ENCODE measurements at places on chromosomes 3 and 15.

- no peak for DNase-seq
Observed at GRCh38 chr3:100407977-100408532, 6.7 kb downstream of the LNP1 start.

DNA sequence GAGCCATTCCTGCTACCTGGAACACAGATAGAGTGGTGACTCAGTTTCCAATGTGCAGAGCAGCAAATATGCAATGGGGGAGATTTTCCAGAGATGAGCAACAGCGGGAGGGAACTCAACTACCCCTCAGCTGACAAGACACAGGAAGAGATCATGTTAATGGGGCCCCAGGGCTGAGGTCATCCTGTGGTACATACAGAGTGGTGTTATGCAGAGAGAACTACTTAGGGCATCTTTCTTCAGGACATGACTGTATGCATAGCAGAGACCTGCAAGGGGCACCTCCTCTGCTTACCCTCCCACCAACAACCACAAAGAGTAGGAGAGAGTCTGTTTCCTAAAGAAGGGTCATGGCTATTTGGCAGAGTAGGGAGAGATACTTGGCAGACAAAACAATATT lies 6.8 kb upstream of the TBC1D5 start:
- no peak for DNase-seq

GRCh38 chr3:131421301-131421700 lies 39.7 kb downstream of the NUDT16 start:
- no peak for DNase-seq

DNA sequence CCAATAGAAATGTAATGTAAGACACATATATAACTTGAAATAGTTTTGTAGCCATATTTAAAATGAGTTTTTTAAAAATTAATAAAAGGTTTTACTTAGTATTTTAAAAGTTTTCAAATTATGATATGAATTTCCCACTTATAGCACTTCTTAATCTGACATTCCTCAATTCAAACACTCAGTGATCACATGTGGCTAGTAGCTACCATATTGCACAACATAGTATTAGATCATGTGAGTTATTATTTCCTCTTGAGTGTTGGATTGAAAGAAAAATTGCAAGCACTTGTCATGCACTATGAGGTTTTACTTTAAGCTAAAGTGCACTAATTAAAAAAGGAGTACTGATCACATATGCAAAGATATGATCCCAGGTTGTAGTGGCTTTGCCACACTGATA lies 453.4 kb upstream of the ROBO2 start:
- DNase-seq, result no peak

DNA sequence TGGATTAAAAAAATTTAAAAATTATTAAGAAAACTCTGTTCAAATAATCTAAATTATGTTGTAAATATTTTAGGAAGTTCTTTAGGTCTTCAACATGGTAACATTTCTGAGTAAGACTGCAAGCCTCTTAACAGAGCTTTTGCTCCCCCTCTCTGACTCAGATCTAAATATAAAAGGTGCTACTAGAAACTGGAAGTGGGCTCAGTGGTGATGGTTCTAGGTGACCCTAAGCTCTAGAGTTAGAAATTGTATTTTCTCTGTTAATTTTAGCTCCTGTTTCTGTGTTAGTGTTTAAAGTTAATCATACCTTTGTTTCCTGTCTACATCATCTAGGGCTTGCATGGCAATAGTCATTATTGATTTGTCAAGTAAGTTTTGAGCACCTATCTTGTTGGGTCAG lies 159.9 kb upstream of the MEIS2 start:
- no peak for DNase-seq

DNA sequence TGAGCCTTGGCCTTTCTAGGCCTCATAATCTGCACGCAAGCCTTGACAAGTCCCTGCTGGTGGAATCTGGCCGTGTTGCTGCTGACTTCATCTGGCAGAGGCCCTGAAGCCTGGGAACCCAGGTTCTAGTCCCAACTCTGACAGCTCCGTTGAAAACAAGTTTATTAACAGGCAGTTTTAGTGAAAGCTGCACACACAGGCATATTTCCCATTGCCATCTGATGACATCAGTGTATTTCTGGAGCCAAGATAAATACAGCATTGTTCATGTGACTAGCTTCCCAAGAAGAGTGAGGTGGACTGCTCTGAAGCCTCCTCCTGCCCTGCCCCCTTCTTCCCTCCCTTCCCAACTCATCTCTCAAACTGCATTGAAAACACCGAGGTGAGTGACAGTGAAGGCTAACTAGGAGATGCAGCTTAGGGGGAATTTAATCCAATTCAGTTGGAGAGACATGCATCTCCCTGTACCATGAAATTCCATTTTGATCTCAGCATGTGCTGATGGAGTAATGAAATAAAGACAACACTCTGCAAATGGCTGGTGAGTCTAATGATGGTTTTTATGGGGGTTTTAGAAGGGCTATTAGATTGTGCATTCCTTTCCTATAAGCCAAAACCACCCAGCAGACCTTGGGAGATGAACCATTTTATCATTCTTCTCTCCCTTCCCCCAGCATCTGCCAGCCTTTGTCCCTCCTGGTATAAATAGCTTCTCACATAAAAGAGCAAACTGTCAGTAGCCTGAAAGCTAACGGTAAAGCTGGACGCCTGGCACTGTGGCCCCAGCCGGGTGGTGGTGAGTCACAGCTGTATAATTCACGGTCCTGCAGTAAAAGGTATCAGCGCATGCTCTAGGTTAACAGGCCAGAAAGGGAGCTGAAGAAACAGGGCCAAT lies 38.0 kb downstream of the PRICKLE2 start:
- peak; percentile 5 for DNase-seq

DNA sequence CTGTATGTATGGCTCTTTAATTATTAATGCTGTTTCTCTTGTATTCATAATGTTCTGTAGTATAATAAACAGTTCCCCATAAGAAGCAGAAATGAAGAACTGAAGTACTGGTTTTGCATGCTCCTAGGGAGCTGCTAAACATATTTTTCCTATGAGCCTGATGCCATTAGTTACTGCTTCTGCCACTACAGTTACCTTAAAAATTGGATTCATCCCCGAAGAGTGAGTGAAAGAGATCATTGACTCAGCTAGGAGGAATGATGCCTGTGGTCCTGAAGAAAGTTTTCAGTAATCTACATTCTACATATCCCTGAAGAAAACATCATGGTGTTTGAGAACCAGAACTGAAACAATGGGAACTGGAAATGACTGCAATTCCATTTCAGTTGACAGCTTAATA lies 37.1 kb upstream of the ST3GAL6 start:
- no peak for DNase-seq

DNA sequence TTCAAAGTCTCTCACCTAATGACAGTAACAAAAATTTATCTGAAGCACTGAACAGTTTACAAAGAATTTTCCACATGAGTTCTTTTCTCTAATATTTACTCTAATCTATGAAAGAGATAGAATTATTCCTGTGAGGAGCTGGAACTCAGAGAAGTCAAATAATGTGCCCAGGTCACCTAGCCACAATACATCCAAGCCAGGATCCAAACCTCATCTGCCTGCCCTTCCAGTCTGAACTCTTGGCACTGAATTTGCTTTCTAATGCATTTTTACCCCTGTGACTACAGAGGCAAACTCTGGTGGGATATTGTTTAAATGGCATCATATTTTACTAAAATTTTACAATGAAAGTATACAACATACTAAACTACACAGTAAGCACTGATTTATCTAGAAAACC lies 191.4 kb upstream of the RORA start:
- no peak for DNase-seq

GRCh38 chr3:69126216-69126615 lies 3.8 kb upstream of the LMOD3 start:
- DNase-seq, result no peak

DNA sequence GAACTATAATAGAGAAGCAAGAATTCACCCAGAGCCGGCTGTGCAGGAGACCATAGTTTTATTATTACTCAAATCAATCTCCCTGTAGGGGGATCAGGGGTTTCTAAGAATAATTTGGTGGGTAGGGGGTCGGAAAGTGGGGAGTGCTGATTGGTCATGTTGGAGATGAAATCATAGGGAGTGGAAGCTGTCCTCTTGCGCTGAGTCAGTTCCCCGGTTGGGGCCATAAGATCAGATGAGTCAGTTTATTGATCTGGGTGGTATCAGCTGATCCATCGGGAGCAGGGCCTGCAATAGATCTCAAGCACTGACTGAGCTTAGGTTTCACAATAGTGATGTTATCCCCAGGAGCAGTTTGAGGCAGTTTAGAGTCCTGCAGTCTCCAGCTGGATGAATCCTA lies 97.0 kb upstream of the SNRPN start:
- no peak for DNase-seq

GRCh38 chr15:55909036-55909811 lies 84.2 kb downstream of the NEDD4 start:
- DNase-seq, result no peak

DNA sequence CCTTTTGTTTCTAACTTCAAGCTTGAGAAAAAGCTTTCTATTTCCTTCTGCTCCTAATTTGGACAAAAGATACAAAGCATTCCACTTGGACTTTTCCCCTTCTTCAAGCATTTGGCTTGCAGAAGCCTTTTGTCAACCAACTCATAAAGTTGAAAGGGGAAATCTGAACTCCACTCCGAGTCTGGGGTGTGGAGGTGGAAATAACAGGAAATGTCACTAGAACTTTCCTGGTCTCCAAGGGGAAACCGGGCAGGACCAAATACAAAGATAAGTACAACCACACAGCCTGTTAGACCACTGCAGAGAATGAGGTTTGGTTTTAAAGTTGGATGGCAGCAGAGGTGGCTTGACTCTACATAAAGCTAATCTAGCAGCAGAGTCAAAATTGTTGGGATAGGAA lies 4.2 kb upstream of the C3orf80 start:
- DNase-seq, result no peak

- DNase-seq, result no peak
Observed at GRCh38 chr15:71333136-71333700, 217.9 kb downstream of the THSD4 start.

GRCh38 chr3:127133971-127134370 lies 59.0 kb upstream of the PRR23E start:
- no peak for DNase-seq

GRCh38 chr3:125052624-125053303 lies 3.0 kb downstream of the HEG1 start:
- DNase-seq, result peak; percentile 64

GRCh38 chr3:51510996-51511395 lies 11.2 kb upstream of the DCAF1 start:
- DNase-seq, result no peak

DNA sequence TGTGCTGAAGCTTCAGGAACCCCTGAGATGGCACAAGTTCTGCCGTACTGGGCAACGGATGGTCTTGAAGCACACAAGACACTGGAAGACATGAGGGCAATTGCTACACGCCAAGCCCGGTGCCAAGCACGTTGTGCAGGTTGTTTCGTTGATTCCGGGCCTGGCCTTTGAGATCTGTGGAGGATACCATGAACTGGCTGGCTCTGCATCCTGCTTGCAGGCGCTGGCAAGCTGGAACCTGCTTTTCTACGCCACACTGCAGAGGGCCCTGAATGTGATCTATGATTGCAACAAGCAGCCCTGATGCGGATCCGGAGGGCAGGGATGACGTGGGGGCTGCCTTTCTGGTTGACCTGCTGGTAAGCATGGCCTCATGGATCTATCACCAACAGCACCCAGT lies 262.5 kb upstream of the ATP10A start:
- DNase-seq, result no peak

- DNase-seq, result no peak
Observed at GRCh38 chr15:40685376-40685775, 9.6 kb upstream of the RAD51 start.

DNA sequence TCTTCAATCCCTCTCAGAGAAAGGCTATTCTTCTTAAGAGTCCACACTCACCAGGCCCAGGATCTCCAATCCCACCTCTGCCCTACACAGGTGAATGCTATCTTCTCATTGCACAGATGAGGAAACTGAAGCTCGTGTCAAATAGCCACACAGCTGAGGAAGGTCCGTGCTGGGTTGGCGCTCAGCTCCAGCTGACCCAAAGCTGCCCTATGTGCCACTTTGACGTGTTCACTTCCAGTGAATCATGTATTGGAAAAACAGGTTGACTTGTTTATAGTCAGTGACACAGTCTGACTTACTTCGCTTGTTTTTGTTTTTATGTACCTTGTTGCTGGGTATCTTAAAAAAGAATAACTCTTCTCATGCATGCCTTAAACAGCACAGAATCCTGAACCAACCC lies 32.4 kb upstream of the ALDH1A3 start:
- DNase-seq, result no peak

GRCh38 chr3:16432714-16433113 lies 80.8 kb downstream of the RFTN1 start:
- DNase-seq, result no peak

GRCh38 chr3:67635806-67636205 lies 18.6 kb downstream of the SUCLG2 start:
- no peak for DNase-seq

GRCh38 chr3:4805662-4806061 lies 173.6 kb upstream of the BHLHE40 start:
- no peak for DNase-seq

DNA sequence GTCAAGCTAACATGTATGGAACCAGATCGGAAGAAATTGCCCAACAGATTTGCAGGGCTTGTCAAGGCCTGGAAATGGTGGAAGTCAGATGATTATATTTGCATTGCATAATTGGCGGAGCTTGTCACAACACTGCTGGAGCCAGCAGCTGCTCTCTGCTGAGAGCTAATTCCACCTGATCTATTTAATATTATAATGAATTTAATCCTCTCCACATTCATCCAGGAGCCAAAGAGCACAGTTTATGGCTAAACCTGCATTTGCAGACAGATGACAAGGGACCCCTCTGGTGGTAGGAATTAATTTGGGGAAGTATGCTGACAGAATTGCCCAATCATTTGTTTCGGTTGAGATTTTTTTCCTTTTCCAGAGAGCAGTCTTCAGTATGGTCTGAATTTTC lies 730.2 kb downstream of the TUSC7 start:
- peak; percentile 35 for DNase-seq

DNA sequence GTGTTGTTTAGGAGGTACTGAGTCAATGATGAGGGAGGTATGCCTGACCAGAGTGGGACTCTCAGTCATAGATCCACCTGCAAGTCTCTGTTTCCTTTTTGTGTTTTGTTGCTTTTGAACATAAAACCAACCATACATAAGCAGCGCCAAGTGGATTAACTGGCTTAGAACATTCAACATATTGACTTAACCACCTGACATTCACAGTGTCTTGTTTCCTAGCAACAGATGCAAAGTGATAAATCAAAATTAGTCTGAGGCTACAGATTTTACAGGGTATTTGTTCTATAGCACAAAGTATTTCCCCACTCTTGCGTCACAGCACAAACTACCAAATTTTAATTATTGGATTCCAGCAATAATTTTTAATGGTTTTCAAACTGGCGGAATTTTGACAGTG lies 283.8 kb downstream of the BBX start:
- no peak for DNase-seq

- DNase-seq, result peak; percentile 7
Observed at GRCh38 chr3:61562721-61563312, 1.4 kb downstream of the PTPRG start.

- no peak for DNase-seq
Observed at GRCh38 chr3:156307704-156308103, 187.3 kb downstream of the KCNAB1 start.

DNA sequence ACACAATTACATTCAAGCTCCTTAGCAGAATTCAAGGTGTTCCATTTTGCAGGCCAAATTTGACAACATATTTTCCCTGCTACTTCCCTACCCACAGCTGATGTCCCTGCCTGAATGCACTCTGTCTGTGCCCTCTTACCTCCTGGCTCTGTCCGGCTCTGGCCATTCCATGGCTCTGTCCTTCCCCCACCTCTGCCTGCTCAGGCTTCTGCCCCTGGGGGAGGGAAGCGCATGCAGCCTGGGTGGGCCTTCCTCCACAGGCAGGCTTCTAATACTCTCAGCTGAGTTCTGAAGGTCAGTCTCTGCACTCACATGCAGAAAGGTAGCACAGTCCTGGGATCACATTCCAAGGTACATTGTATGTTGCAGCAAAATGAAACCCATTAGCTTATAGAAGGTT lies 113.6 kb upstream of the CACNA2D3 start:
- no peak for DNase-seq

All from NCI-H345 (cell line).